Vagina (tissue), 2 donors: ENCODE measurements at places on chromosomes 16 and 17.

DNA sequence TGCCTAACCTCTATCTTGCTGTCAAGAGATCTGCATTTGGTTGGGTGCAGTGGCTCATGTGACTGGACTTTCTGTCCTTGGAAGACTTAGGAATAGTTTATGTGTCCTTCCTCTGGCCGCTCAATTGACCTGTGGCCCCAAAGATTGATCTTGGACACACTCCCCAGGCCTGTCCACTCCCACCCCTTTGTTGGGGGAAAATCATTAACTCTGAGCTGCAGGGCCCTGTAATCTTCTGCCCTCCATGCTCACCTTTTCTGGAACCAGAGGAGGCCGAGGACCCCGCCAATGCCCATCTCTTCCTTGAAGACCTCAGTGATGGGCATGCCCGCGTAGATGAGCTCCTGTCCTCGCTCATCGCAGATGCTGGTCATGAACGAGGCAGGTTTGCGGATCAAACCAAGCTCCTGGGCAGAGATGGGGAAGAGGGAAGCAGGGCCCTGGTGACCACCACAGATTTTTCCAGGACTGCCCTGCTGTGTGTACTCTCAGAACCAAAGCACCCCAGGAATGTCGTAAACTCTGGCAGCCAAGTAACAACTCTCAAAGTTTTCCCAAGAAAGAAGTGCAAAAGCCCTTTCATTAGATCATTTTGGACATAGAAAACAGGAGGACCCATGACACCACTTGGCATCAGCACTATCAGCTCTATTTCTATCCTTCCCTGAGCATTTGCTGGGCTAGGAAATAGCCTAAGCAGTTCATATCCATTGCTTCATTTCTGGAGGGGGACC is 8.5 kb upstream of the KLHL11 start:
- no peak for DNase-seq

GRCh38 chr16:27841911-27842310 is 221.6 kb downstream of the GSG1L start:
- DNase-seq = no peak

DNA sequence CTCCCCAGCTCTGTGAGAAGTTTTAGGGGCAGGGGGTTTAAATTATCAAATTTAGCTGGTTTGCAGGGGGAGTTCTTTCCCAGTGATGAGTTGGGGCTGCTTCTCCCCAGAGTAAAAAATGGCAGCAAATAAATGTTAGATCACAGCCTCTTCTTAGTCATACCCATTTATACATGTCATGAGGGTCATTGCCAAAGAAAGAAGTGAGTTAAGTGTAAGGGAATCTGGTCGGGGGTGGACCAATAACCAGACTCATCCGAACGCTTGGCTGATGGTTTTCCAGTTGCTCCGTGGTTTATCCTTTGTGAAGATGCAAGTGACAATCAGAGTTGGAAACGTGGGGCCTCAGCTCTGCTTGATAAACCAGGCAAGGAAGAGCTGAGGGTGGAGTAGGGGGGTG is 87.1 kb downstream of the PLXDC1 start:
- DNase-seq = no peak

- DNase-seq = no peak
Observed at GRCh38 chr16:8589057-8589899, 1.0 kb downstream of the TMEM114 start.

GRCh38 chr17:40482722-40483121 is 18.7 kb downstream of the TNS4 start:
- no peak for DNase-seq
